CD8-positive, alpha-beta memory T cell (primary cell): ENCODE measurements at places on chromosomes 16 and 17. TPM values are rescaled to one million over a fixed set of nuclear protein-coding genes. Genes with fewer than 3 reads are reported as not detected.

CRHR1 gene
- not detected for total RNA-seq

METRNL gene
- total RNA-seq = 22.3 TPM

- no peak overlapping the region for H3K27ac ChIP-seq
- H3K4me3 ChIP-seq = no peak overlapping the region
- no peak for DNase-seq
- no peaks in the 10 kb centered on the region for H3K27me3 ChIP-seq
- no peaks in the 10 kb centered on the region for H3K36me3 ChIP-seq
Observed at GRCh38 chr17:17737961-17738894, 57.0 kb downstream of the RAI1 start.

GRCh38 chr17:82278786-82279391, 5.4 kb upstream of the CSNK1D start:
- peaks cover 22% of the 10 kb centered on the region for H3K4me1 ChIP-seq
- H3K36me3 ChIP-seq = no peaks in the 10 kb centered on the region
- no peak overlapping the region for H3K27ac ChIP-seq
- H3K27me3 ChIP-seq = no peaks in the 10 kb centered on the region
- H3K4me3 ChIP-seq = no peak overlapping the region
- no peak for DNase-seq

DNA sequence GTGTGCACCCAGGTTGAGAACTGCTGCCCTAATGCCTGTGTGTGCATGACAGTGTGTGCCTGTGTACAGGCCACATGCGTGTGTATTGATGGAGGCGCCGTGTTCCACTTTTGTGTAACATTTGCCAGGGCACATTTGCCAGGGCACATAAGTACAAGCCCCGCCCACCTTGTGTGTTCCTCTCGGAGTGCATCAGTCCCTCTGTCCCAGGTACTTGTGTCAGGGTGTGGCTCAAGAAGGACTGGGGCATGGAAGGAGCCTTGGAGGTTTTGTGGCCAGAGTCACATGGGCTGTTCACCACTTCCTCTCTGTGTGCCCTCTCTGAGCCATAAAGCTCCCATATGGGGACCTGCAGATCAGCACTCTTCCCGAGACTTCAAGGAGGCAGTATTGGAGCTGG, 73.9 kb downstream of the MRM1 start:
- no peak overlapping the region for H3K27ac ChIP-seq
- no peaks in the 10 kb centered on the region for H3K27me3 ChIP-seq
- peak overlapping the region; percentile 34 for H3K4me3 ChIP-seq
- peaks cover 31% of the 10 kb centered on the region for H3K4me1 ChIP-seq
- DNase-seq = no peak

DNA sequence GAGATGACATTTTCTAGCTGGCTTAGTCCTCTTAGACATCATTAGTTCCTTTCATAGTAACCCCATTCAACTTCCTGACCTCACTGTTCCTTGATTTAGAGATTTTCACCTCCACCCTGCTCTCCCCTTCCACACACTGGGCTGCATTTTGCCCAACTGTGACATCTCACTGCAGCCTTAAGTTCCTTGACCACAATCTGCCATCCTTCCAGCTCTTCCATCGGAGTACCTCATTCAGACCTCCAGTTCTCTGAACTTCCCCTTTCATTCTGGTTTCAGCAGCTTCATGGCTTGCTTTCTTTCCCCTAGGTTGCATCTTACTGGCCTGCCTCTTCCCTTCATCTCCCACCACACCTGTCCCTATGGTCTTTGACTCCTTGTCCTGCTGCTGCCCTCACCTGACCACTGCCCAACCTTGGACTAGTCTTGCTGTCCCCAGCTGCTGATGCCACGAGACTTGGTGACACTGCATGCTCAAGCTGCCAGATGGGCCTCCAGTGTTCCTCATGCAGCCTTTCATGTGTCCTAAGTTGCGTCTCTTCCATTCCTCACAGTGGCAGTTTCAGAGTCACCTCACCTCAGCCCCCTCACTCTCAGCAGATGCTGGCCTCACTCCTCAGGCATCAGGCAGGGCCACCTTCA, 40.8 kb downstream of the NUP88 start:
- no peak for DNase-seq
- no peak overlapping the region for H3K4me3 ChIP-seq
- no peak overlapping the region for H3K27ac ChIP-seq
- H3K36me3 ChIP-seq = peaks cover 64% of the 10 kb centered on the region
- H3K4me1 ChIP-seq = no peaks in the 10 kb centered on the region

- no peaks in the 10 kb centered on the region for H3K27me3 ChIP-seq
- no peak overlapping the region for H3K27ac ChIP-seq
- no peaks in the 10 kb centered on the region for H3K36me3 ChIP-seq
- H3K4me1 ChIP-seq = no peaks in the 10 kb centered on the region
- no peak for DNase-seq
Observed at GRCh38 chr16:77581706-77582105, 140.6 kb upstream of the NUDT7 start.

DNA sequence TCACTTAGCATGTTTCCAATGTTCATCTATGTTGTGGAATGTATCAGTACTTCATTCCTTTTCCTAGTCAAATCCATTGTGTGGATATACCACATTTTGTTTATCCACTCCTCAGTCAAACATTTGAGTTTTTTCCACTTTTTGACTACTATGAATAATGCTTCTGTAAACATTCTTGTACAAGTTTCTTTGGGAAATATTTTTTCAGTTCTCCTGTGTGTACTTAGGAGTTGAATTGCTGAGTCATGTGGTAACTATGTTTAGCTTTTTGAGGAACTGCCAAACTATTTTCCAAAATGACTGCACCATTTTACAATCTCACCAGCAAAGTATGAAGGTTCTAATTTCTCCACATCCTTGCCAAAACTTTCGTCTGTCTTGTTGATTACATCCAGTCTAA, 223.7 kb upstream of the AXIN2 start:
- no peak overlapping the region for H3K27ac ChIP-seq
- H3K4me1 ChIP-seq = no peaks in the 10 kb centered on the region
- DNase-seq = no peak
- H3K36me3 ChIP-seq = no peaks in the 10 kb centered on the region

- H3K27ac ChIP-seq = no peak overlapping the region
- DNase-seq = no peak
- no peaks in the 10 kb centered on the region for H3K27me3 ChIP-seq
- H3K36me3 ChIP-seq = no peaks in the 10 kb centered on the region
Observed at GRCh38 chr16:64589836-64590235, 532.0 kb downstream of the CDH11 start.
